ENCODE measurements at places on chromosomes 16 and 17. TPM values are rescaled to one million over a fixed set of nuclear protein-coding genes. Genes with fewer than 3 reads are reported as not detected.

GRCh38 chr17:6290488-6291196 is 144.3 kb downstream of the AIPL1 start:
- no peak for DNase-seq

GRCh38 chr17:27471321-27472269 is 15.3 kb downstream of the KSR1 start:
- DNase-seq, result no peak

CIAO2B gene
- 56.4 TPM for total RNA-seq

FBXO39 gene
- total RNA-seq, result 0.97 TPM

- no peak for DNase-seq
Observed at GRCh38 chr17:73691321-73691766, 47.1 kb upstream of the SDK2 start.

DNA sequence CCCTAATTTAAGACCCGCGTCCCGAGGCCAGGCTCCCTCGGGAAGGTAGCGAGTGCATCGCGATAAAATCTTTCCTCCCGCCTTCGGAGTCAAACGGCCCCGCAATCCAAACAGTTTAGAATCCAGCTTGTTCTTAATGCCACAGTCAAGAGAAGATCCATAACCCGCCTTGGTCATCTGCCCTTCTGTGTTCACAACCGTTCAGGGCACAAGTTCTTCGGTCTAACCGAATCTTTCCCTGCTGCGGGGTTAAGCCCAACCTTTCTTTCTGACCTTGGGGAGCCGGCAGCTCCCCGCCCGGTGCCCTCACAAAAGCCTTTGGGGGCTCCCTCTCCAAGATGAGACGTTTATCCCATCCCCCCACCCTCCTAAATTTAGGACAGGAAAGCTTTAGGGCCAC is 30.3 kb downstream of the CPSF4L start:
- no peak for DNase-seq

NPIPA8 gene
- total RNA-seq, result 98.3 TPM

CTRB1 gene
- total RNA-seq, result not detected

GRCh38 chr17:43702637-43703036 is 40.9 kb upstream of the MEOX1 start:
- DNase-seq, result no peak

SHBG gene
- not detected for total RNA-seq

DNA sequence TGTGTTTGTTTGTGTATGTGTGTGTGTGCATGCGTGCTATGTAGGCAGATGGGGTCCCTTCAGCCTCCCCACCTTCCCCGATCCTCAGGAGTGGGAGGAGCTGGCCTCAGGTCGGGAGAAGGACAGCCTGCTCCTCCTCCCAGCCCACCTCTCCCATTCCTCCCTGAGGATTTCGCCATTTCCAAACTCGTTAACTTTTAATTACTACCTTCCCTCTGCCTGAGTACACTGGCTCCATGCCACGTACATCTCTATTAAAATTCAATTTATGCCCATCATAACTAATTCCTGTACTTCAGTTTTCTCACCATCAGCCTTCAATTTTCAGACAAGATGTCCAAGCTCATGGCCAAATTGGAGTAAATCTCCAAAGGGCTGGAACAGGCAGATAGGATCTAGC is 148.6 kb downstream of the SDK2 start:
- DNase-seq, result no peak

- DNase-seq, result no peak
Observed at GRCh38 chr16:3170440-3171180, 17.4 kb upstream of the OR1F1 start.

DNA sequence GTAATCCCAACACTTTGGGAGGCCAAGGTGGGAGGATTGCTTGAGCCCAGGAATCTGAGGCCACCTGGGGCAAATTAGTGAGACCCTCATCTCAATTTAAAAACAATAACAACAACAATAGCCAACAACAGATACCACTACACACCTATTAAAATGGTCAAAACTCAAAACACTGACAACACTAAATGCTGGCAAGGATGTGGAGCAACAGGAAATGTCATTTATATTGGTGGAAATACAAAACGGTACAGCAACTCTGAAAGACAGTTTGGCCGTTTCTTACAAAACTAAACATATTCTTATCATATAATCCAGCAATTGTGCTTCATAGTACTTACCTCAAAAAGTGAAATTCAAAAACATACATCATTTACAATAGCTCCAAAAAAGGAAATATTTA is 57.7 kb downstream of the DNAH3 start:
- DNase-seq, result no peak

GRCh38 chr17:73434154-73434553 is 122.4 kb upstream of the CDC42EP4 start:
- no peak for DNase-seq

GRCh38 chr16:7888411-7888810 is 555.8 kb downstream of the RBFOX1 start:
- no peak for DNase-seq

- DNase-seq, result no peak
Observed at GRCh38 chr17:55660178-55660886, 62.3 kb downstream of the TMEM100 start.

DNA sequence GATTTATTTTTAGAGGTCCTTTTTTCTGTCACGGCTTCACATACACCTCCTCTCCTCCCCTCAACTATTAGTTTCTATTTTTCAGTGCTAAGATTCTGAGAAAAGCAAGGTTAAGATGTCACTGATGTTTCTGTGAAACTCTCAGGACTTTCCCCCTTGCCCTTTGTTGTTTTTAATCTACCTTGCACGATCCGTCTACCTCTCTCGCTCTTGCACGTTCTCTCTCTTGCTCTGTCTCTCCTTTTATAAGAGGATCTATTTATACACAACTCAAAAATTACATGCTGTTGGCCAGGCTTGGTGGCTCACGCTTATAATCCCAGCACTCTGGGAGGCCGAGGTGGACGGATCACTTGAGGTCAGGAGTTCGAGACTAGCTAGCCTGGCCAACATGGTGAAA is 43.6 kb downstream of the RPA1 start:
- DNase-seq, result no peak

GRCh38 chr17:8277317-8277716 is 11.2 kb upstream of the RANGRF start:
- DNase-seq, result no peak

DNA sequence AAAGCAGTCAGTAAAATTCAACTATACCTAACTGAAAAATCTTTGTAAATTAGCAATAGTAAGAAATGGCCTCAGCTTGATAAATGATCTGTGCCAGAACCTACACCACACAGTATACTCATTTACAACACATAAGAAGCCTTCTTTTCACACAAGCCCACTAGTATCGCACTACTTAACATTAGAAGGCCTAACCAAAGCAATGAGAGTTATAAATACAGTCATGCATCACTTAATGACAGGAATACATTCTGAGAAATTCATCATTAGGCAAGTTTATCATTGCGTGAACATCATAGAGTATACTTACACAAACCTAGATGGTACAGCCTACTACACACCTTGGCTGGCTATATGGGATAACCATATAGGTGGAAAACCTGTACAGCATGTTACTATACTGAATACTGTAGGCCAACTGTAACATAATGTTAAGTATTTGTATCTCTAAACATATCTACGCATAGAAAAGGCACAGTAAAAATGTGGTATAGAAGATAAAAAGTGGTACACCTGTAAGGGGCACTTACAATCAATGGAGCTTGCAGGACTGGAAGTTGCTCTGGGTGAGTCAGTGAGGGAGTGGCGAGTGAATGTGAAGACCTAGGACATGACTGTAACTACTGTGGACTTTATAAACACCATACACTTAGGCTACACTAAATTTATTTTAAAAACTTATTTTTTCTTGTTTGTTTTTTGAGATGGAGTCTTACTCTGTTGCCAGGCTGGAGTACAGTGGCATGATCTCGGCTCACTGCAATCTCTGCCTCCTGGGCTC is 126.5 kb upstream of the CORO6 start:
- no peak for DNase-seq

DNA sequence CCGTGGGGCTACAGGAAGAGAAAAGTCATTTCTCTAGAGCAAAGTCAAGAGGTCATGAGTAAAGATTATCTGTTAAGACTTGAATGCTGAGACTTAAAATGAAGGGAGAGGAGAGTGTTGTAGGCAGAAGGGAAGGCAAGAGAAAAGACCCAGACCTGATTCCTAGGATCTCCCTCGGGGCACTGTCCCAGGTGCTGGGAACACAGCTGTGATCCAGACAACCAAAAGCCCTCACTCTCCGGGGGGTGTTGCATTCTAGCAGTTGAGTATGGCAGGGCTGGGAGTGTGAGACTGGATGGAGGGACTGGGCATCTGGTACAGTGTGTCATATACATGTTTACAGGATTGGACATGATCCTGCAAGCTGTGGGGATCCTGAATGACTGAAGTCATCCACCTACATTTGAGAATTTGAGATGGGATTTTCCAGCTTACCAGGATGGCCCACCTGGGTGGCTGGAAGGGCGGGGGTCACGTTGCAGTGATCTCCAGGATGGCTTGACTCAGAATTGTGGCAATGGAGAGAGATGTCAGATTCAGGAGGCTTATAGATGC is 29.1 kb downstream of the ARSG start:
- no peak for DNase-seq

CD79B gene
- 5.8 TPM for total RNA-seq

PIK3R6 gene
- 2.5 TPM for total RNA-seq

DNA sequence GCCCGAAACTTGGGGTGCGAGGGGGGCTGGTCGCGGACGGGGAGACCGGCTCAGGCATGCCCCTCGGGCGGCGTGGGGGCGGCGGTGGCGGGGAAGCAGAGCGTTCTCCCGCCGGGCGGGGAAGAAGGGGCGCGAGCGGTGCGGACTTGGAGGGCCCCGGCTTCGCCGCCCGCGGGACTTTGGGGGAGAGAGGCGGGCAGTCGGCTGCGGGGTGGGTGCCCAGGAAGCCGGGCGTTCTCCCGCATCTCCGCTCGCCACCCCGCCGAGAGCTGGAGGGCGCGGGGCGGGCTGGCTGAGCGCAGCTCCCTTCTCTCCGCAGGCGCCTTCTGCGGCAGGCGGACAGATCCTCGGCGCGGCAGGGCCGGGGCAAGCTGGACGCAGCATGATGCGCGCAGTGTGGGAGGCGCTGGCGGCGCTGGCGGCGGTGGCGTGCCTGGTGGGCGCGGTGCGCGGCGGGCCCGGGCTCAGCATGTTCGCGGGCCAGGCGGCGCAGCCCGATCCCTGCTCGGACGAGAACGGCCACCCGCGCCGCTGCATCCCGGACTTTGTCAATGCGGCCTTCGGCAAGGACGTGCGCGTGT is 772 bp downstream of the NTN1 start:
- DNase-seq, result peak; percentile 87

GRCh38 chr16:5066511-5066910 is 755 bp upstream of the C16orf89 start:
- DNase-seq, result no peak

GRCh38 chr16:81823111-81823510 is 44.0 kb downstream of the PLCG2 start:
- DNase-seq, result no peak

DNA sequence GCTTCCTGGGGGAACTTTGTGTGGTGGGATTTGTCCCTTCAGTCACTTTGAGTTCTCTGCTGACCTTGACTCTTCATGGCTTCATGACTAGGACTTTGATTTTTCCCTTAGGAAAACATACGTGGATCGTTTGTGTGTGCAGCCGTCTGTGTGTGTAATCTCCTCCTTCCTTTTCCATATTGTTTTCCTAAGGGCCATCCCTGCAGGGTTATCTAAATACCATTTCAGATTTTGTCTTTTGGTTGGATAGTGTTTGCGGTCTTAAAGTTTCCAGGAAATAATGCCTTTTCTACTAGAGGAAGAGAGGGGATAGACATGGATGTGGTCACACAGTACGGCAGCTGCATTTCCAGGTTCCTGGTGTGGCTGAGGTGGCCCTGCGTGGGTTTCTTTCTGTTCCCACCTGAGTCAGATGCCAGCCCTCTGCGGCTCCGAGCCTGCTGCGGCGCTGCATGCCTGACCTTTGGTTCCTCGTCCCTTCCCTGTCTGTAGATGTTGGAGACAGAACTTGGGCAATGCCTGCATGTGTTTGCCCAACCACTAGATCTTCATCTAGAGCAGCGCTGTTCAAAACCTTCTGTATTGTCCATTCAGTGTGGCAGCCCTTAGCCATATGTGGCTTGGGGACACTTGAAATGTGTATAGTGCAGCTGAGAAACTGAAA is 72.0 kb upstream of the LGALS9 start:
- DNase-seq, result no peak

PRR35 gene
- total RNA-seq, result not detected

GRCh38 chr16:938136-938535 is 32.6 kb downstream of the LMF1 start:
- DNase-seq, result no peak

DNA sequence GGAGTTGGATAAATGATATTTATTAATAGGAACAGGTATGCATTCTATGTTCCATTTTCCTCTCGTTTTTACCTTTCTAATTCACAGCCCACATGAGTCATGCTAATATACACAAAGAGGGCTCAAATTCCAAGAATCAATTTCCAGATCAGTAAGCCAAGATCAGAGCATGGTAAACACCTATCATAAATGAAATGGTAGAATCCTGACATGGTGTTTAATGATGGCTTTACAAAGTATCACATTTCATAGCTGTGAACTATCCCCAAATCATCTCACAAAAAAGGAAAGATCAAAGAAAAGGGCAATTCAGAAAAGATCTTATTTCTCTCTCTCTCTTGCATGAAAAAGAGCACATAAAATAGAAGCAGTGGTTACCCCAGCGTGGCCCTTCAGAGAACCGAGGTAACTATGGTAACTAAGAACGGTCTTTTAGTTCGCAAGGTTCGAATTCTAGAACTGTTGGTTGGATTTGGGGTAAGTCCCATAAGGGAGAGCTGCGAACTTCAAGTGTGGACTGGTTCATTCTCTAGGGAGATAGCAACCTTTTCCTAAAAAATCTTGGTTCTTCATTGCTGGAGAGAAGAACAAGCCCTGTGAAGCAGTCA is 73.0 kb downstream of the MARCHF10 start:
- DNase-seq, result no peak

- no peak for DNase-seq
Observed at GRCh38 chr17:38660097-38661025, 14.4 kb downstream of the EPOP start.

- DNase-seq, result peak; percentile 88
Observed at GRCh38 chr16:68447653-68448359, 502 bp downstream of the SMPD3 start.

GRCh38 chr17:372157-373152 is 19.8 kb upstream of the RPH3AL start:
- DNase-seq, result no peak

GRCh38 chr16:88618182-88618955 is 20.0 kb upstream of the IL17C start:
- DNase-seq, result no peak

DNA sequence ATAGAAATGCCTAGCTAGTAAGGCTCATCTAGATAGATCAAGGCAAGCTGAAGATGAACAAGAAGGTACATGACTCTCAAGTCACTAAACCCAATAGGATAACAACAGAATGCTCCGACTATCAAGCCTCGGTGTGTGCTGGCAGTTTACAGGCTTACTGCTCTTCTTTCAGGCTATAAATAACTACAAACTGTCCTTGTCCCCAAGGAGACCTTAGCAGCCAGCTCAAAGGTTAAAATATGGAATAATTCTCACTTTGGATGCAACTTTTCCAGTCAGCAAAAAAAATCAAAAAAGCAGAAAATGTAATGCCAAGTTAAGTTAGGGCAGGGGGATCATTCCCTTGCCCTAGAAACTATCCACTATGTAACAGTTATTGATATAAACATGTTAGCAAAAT is 44.6 kb downstream of the SPOP start:
- no peak for DNase-seq

Data from lower leg skin (tissue), 4 donors.